ENCODE measurements at places on chromosomes 7 and 10.

- ATAC-seq: no peak
Observed at GRCh38 chr7:3551536-3551935, 250.5 kb downstream of the SDK1 start.

GRCh38 chr7:141145630-141145982 is 71.7 kb downstream of the TMEM178B start:
- ATAC-seq: no peak

- ATAC-seq: no peak
Observed at GRCh38 chr10:111344804-111345203, 268.0 kb downstream of the ADRA2A start.

DNA sequence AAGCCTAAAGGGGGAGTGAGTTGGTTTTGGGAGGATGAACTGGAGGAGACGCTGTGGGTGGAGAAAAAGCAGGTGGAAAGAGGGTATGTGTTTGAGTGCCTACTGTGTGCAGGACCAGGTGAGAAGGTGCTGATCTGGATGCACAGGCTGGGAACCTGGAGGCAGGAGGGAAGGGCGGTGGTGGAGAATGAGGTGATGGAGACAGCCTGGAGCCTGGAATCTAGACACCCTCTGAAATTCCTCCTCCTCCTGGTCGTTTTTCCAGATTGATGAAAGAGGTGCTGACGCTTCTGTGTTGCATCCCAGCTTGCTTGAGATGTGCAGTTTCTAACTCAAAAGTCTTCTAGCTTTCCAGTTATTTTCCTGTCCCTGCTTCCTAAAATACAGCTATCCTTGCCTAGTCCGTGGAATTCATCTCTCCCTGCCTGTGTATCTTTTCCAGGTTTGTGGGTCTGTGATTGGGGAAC is 67.5 kb downstream of the LRMDA start:
- ATAC-seq: no peak

DNA sequence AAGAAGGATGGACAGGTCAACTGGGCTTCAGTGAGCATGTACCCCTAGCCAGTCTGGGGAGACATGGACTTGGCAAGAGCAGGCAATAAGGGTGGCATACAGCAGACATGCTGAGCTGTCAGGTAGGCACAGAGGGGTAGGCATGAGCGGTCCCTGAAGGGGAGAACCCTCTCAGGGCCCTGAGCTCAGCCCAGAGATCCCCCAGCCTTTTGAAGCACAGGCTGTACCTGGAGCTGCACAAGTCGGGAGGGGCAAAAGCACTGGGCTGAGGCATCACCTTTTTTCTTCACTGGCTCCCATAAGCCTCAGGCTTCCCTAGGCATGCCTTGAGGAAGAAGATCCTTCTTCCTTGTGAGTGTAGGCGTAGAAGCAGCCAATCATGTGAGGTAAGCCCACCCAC is 42.3 kb downstream of the ZNF727 start:
- ATAC-seq: no peak

- ATAC-seq: no peak
Observed at GRCh38 chr10:127216786-127217185, 20.4 kb upstream of the INSYN2A start.

DNA sequence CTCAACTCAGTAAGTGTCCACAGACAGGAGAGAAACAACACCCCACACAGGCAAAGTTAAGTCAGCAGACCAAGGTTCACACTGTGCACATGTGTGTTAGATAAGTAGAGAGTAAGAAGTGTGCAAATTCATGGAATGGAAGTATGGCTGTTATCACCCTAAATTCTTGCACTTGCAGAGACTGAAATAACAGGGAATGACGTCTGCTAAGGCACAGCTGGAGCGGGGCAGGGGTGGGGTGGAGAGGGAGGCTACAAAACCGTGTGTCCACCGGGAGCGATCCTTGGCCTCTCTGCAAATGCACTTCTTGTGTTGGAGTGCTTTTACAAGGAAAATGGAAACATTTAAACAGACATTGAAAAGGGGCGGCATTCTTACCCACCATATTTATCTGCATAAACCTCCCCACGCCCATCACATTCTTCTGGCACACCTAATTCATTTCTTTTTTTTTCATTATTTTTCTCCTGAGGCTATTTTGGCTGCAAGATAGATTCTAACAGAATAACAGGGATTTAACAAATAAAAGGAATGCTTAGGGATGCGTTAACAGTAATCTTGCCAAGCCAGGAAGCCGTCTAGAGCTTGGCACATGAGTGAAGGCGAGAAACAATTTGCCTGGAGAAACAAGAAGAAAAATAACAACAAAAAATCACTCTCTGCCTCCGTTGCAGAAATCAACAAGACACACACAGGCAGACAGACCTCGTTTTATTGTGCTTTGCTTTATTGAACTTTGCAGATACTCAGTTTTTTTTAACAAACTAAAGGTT is 30.1 kb downstream of the TNS3 start:
- ATAC-seq: no peak

GRCh38 chr7:127536741-127537140 is 48.7 kb downstream of the GCC1 start:
- ATAC-seq: no peak

DNA sequence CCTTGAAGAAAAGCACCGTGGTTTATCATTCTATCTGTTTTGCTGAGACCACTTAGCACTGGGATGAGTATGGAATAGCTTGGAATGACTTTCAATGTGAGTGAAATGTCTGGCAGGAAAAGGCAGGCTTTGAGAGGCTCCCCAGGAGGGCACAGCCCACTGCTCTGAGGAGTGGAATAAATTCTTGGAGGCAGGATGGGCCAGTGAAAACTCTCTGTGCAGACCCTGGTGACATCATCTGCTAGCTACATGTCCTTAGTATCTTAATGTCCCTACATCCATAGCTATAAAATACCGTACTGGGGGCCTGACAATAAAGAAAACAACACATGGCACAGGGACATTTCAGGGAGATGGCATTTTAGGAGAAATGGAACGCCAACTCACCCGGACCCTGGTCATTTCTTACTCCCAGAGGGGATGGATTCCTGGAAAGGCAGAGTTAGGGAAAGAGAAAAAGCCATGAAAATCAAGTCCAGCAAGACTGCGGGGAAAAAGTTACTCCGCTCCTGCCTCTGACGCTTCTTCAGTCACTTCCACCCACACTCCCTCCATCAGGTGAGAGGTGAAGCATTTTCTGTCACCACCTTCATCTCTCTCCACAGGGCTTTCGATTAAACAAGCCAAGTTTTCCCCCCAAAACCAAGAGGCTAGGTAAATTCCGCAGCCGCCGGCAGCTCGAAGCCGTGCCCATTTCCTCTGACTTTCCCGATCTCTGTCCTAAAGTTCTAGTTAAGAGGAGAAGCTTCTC is 991 bp downstream of the ZNF239 start:
- no peak for ATAC-seq

DNA sequence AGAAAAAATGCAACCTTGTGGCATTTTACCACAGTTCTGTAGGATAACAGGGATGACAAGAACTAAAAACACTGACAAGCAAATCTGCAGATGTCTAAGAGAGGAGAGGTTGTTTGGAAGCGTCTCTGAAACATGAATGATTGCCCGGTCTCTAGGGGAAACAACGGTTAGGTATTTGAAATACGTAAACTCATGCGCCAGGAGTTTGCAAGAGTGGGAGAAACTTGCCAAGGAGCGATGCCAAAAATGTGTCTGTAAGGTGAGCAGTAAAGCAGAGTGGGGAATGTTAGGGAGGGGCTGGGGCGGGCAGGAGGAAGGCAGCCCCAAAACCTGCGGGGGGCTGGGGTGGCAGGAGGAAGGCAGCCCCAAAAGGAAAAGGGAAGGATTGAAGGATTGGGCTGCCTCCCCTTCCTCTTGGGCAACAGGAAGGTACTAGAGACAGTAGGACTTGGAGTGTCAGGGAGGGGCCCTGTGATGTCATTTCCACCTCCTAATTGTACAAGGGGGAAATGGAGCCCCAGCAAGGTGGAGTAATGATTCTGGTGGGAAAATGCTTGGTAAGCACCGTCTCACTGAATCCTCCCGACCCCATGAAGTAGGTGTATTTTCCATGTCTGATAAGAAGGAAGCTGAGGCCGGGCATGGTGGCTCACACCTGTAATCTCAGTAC is 33.2 kb upstream of the PLEKHA1 start:
- ATAC-seq: no peak

DNA sequence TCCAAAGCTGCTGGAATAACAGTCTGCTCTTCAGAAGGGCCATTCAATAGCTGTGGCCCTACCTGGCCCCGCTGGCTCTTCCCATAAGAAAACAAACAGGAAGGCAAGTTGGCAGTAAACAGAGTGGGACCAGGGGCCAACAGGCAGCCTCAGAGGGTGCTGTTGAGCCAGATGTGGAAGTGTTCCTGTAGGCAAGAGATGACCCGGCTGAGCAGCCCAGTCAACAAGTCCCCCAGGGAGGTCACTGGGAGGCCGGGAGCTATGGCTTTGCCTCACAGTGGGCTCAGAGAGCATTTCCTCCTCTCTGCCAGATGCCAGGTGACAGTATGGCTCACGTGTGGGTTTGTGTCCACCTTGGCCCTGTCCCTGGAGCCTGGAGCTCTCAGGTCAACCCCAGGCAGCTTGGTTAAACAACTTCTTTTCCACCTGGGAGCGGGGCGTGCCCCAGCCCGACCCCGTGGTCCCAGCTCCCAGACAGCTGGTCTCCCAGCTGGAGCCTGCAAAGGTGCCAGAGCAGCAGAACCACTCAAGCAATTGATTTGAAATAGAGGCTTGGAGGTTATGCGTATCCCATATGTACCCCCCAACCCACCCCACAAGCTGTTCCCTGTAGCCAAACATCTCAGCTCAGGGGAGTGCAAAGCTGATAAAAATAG is 33.8 kb upstream of the LOXL4 start:
- no peak for ATAC-seq

DNA sequence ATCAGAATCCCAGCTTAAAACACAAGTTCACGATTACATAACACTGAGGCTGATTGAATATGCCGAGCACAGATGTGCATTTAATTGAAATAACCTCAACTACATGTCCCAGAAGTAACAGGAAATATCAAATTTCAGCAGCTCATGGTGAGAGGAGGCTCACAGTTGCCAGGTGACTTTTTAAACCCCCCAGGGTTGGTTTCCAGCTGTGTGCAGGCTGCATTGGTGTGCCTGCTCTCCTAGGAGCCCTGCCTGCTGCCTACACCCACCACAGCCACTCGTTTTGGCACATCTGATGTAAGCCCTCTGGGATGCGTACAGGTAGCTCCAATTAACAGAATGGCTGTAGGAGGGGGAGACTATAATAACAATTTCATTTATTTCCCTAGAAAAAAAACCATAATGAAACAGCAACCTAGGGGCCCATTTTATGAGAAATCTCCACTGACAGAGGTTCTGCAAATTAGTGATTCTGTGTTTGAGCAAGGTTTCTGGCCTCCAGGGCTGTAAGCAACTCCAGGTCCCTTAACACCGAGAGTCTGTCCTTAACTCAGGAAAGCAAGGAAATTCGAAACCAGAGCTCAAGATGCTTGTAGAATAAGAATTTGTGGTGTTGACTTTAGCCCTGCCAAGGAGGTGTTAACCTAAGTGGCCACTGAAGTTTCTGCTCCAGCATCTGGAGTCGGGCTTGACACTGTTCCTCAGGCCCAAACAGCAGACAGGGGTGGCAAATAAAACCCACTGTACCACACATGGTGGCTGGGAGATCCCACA is 161.9 kb downstream of the BMPER start:
- no peak for ATAC-seq

- peak; percentile 71 for ATAC-seq
Observed at GRCh38 chr10:102802920-102803534, 34.2 kb downstream of the CYP17A1 start.

GRCh38 chr7:139675127-139676125 is 102.4 kb downstream of the HIPK2 start:
- peak; percentile 4 for ATAC-seq

DNA sequence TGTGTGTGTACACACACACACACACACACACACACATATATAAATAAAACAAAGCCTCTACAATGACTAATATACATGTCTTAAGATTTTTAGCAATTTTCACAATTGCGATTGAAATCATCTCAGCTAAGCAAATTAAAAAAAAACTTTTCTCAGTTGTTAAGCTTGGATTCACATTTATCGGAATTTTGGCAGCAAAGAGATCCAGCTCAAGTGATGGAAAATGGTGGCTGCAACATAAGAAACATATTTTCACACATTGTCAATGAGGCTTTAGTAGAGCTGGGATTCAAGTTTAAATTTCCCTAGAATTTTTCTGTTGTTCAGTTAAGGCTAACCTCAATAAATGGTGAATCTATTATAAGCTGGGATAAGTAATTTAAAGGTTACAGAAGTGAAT is 768.6 kb upstream of the SORCS1 start:
- ATAC-seq: no peak

- ATAC-seq: no peak
Observed at GRCh38 chr7:98514211-98515031, 102.7 kb upstream of the NPTX2 start.

DNA sequence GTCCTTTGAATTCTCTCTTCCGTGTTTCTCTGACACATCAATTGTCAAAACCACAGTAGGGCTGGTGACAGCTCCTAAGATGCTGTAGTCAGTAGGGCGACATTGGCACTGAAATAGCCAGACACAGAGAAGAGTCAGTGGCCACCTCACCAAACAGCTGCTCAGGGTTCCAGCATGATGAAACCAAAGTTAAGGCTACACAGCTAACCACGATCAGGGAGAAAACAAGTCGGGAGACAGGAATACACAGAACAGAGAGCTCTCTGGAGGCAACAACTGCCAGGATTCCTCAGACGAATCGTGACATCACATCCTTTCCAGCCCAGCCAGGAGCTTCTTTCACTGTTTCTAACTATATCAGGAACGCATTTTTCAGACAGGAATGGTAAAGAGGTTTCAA is 922.2 kb downstream of the SORCS1 start:
- no peak for ATAC-seq

DNA sequence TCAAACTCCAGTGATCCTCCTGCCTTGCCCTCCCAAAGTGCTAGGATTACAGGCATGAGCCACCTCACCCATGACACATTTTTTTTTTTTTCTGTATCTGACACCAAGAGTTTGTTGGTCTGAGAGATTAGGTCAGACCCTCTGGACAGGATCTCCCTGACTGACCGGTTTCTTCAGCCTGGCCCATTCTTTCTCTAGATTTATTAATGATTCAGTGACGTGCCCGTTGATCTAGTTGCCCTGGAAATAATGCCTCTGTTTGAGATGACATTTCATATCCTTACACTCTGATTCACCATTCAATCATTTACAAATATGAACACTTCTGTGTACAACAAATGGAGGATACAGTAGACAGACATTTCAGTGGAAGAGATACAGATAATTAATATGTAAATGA is 1.4 kb upstream of the ZNF212 start:
- ATAC-seq: no peak

Data from stimulated activated memory B cell treated with anti-CD40 and anti-IgM and Interleukin-4, amounts not matched to agents 10 μg/mL and 1 μg/mL and 100 μg/mL, for 72 hours (primary cell).